ENCODE measurements at places on chromosomes 1 and 21.

GRCh38 chr1:197561041-197561440 is 214.2 kb downstream of the DENND1B start:
- no peak for DNase-seq

GRCh38 chr21:45353200-45353599 is 51.8 kb upstream of the COL18A1 start:
- no peak for DNase-seq

- DNase-seq = no peak
Observed at GRCh38 chr1:12035312-12035711, 16.0 kb downstream of the MIIP start.

DNA sequence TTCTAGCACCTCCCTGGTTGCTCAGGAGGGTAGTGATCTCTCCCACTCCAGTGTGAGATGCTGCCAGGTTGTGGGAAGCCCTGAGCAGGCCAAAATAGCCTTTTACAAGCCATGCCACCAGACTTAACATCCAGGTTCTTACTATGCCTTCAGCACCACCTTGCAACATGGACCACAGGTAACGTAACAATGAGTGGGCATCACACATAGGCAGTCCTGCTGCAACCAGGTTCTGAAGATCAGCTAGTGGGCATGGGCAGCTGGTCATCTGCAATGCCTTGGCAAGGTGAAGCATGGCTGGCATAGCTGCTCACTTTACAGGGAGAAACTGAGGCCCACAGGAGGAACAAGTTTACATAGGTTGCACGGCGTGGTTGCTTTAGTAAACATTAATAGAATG is 40.7 kb downstream of the DHCR24 start:
- DNase-seq = no peak

GRCh38 chr1:33435096-33435820 is 4.4 kb upstream of the PHC2 start:
- no peak for DNase-seq

DNA sequence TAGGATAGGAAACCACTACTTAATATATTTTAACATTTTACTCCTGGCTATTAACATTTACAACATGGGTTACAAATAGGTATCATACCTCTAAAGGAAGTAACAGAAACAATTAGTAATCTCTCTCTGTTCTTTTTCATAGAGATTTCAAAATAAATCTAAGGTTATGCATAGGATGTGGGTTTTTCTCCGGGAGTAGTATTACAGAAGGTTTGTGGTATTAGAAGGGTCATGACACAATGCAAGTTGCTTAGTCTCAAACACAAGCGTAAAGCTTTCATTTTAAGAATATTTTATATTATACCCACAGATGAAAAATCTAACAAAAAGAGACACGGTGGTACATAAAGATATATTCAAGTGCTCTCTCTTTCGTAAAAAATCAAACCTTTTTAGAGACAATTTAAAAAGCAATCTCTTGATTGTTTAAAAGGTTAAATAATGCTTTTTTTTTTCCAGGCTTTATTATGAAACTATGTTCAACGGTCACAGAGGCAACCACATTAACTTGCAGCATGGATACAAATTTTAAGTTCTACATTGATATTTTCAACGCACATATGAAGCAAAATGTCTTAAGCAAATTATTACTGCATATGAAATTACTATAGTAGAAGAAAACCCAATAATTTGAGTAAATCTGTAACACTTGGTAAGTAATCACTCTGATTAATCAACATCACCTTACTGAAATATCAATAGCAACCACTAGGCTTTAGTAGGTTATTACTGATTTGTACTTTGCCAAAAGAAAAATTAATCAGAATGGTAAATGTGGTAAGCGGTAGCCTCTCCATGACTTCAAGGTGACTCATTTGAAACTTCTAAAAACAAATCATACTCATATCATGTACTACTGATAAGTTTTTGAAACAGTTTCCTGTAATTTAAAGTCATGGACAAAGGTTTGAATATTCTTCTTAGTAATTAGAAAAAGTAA is 97.4 kb upstream of the GFI1 start:
- no peak for DNase-seq

- DNase-seq = no peak
Observed at GRCh38 chr1:40244138-40244744, 3.5 kb upstream of the TMCO2 start.

DNA sequence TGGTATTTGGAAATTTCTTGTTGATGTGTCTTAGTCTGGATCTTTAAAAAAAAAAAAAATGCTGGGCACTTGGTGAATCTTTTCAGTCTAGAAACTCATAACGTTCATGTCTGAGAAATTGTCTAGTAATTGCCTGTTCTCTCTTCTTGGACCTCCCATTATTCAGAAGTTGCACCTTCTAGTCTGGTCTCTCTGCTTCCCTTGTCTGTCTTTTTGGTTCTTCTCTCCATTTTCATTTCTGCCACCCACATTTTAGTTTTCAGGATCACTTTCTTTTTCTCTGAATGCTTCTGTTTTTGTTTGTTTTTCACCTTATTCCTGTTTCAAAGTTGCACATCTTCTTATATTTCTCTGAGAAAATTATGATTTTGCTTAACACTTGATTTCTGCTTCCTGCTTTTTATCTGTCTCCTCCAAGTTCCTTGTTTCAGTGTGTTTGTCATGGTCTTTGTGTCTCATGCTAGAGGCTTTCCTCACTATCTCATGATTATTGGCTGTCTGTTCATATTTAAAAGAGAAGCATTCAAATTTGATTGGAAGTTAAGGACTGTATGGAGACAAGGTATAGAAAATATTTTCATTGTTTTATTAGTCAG is 21.3 kb downstream of the BACE2 start:
- DNase-seq = no peak

GRCh38 chr21:39638281-39638680 is 25.5 kb downstream of the B3GALT5 start:
- DNase-seq = no peak

- DNase-seq = no peak
Observed at GRCh38 chr1:171753685-171754352, 12.0 kb upstream of the VAMP4 start.

- DNase-seq = no peak
Observed at GRCh38 chr1:161008869-161009510, 12.0 kb downstream of the F11R start.

DNA sequence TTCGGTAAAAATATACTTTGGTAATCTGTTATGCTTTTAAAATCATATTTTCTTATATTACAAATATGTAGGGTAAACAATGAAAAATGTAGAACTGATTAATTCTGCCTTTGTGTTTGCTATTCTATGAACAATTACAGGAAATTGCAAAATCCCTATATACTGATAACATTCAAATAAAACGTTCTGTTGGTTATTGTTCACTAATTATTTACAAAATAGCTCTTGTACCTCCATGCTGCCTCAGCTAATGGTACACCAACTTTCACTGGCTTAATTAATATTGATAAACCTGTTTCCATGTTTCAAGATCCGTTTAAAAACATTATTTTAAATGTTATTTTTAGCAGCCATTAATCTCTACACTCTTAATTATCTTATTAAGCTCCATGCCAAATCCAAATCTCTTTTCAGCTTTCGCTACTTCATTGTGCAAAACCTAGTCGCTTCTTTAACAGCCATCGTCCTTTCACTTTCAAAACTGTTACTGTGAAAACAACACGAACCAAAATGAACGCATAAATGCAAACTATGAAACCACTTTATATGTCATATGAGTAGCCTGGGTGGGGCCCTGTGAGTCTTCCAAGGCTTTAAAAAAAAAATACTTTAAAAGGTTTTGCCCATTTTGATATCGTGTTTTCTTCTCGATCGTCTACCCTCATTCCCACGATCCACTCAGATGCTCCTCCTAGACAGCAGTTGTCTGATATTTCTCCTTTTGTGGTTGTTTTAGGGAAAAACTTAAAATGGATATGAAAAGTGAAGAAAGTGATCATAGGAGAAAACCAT is 807.1 kb downstream of the USP25 start:
- DNase-seq = no peak

DNA sequence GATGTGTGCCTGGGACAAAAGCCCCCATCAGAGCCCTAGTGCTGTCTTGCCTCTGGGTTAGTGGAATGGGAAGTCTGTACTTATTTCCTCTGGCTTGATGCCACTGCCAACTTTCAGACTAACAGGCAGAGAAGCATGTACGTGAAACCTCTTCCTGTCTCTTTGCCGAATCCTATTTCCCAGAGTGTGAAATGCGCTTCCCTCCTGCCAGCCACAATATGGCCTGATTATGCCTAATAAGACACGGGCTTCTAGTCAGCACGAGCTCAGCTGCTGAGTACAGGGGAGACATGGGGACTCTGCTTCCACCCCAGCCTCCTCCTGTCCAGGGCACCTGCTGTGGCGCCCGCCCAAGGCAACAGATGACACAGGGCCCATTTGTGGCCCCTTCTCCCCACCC is 111.4 kb downstream of the KCND3 start:
- DNase-seq = no peak

GRCh38 chr21:43034101-43034500 is 41.5 kb downstream of the CBS start:
- no peak for DNase-seq

GRCh38 chr1:27342778-27343638 is 1.2 kb downstream of the SYTL1 start:
- no peak for DNase-seq

DNA sequence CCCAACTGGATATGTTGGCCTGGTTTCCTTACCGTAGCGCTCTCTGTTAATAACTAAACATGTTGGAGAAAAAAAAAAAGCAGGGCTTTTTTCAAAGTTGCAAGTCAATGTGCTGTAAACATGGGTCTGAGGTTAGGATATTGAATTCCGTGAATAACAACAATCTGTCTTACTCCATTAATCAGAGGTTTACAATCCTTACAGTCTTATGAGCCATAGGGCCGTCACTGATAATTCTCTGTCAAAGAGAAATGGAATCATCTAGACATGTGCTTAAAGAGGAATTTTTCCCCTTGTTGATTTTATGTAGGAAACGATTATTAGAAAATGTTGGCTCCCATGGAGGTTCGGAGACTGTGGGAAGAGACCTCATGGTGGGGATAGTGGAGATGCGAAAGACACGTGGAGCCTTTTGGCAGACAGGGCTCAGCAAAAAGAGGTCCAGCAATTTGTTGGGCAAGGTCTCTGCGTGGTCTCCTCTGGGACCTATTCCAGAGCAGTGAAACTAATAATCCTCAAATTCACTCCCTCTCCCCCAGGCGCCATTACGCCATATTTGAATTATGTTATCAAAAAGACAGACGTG is 83.5 kb upstream of the CLDN14 start:
- DNase-seq = no peak

DNA sequence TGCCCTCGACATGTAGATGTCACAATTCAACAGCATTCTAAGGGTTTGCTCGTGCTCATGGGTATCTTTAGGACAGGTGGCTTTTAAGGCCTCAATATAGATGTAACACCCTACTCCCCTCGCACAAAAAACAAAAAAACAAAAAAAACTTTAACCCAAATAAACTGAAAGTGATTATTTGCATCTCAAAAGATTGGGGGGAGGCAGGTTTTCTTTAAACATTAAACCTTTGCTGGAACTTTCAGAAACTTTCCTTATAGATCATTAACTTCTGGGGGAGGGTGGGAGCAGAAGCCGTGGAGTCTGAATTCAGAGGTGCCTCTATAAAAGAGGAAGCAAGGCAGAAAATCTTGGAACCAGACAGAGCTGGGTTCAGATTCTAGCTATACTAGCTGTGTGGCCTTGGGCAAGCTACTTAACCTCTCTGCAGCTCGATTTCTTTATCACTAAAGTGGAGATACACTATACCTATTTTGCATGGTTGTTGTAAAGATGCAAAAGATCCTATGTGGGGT is 3.2 kb upstream of the KIAA1614 start:
- no peak for DNase-seq

DNA sequence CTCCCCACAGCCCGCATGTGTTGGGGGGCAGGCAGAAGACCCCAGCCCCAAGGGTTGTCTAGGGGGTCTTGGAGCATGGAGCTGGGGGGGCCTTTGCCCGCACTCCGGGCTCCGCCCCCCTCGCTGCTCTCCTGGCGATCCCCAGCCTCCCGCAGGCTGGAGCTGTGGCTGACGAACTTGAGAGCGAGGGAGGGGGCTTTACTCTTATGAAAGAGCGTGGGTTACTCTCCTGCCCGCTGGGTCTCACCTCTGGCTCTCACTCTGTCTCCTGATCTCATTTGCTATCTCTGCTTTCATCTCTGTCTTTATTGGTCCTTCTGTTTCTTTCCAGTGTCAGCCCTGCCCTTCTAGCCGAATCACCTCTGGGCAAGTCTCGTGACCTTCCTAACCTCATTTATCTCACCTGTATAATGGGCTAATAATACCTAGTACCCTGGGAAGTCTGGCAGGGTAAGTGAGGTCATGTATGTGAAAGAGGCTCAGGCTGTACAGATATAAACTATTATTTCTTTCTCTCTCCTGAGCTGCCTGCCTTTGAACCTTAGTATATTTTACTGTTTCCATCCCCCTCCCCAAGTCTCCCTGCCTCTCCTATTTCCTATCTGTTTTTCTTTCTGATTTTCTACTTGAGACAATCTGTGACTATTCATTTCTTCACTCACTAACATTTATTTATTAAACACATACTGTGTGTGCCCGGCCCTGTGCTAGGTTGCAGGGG is 731 bp downstream of the EFNA4 start:
- DNase-seq = no peak

GRCh38 chr1:160985723-160986122 is 31.1 kb upstream of the ITLN2 start:
- no peak for DNase-seq

DNA sequence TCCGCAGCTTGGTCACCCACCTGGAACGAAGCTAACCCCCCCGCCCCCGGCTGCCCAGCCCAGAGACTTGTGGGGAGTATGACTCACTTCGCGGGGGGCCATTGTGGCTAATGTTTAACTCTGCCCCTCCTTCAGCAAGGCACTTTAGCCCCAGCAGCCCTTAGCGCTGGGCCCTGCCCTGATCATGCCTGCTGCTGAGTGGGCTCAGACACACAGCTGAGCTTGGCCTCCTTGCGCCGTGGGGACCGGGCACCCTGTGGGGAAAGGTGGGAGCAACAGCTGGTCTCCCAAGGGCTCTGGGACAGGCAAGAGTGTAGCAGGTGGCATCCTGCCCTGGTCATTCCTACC is 6.3 kb upstream of the LAD1 start:
- DNase-seq = no peak

GRCh38 chr1:234771642-234772344 is 161.8 kb upstream of the IRF2BP2 start:
- no peak for DNase-seq

DNA sequence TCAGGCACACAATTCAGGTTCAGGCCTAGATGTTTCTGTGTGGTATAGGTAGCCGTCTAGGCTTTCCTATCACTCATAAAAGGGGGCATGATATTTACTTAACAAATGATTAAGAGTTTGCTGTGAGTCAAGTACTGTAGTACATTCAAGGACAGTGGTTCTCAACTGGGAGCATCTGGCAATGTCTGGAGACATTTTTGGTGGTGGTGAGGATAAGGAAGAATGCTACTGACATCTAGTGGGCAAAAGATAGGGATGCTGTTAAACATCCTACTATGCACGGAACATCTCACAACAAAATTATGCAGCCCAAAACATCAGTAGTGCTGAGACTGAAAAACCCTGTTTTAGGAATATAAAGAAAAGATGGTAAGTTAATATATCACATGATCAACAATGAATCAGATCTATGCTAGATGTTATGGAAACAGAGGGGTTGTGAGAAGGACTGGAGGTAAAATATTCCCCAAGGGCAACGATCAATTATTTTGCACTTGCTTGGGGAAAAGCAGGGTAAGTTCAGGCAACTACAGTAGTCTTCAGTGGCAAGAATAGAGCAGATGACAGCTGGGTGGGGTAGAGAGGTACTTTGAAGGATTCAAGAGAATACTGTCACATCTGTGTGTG is 4.9 kb downstream of the DNTTIP2 start:
- no peak for DNase-seq
